Esophagus squamous epithelium (tissue), 5 donors: ENCODE measurements at places on chromosomes 6 and 20.

- no peak for DNase-seq
These were observed 2.9 kb upstream of the LY6G6D start for GRCh38 chr6:31712296-31712695.

GRCh38 chr6:158503846-158504245 is 56.0 kb upstream of the TMEM181 start:
- DNase-seq = no peak

- no peak for DNase-seq
These were observed 57.0 kb upstream of the GNRH2 start for GRCh38 chr20:2986466-2986865.

GRCh38 chr6:151065027-151065815 is 174.5 kb upstream of the AKAP12 start:
- no peak for DNase-seq

GRCh38 chr20:2023151-2023550 is 29.3 kb upstream of the PDYN start:
- DNase-seq = no peak

DNA sequence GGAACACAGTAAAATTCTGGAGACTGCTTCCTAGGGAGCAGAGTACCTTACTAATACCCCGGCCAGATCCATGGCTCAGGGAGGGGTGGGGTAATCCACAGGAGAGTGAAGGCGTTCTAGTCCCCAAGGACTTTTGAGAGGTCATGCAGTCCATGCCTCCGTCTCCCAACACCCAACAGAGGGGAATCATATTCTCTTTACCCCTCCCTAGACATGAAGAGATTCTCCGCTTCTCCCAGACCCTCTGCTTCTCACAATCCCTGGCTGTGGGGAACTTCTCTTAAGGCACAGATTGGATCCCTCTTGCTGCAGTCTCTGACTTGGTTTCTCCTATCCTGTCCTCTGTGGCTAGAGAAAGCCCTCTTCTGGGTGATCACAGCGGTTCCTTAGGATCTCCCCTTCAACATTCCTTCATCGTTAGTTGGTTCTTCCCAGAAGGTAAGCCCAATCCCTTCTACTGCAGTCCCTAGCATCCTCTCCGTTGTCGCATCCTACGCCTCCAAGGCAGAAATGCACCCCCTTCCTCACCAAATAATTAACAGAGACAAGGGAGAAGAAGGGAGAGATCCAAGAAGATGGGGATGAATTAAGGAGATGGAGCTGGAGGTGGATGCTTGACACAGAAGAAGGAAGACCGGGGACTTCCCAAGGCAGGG is 562 bp downstream of the GGT7 start:
- DNase-seq = no peak

DNA sequence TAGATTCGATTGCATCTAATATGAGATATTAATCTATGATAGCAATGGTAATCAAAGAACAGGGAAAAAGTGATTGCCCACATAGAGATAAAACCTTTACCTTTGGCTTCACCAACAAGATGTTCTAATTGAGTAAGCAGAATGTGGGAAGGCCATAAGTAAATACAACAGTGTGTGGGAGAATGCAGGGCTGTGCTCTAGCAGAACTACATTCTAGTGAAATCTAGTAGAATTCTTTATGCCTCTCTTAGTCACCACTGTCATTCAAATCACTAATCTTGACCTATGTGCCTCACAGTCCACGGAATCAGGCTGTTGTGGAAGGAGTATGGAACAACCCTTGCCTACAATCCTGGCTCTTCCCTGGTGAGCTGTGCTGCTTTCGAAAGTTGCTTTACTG is 30.4 kb upstream of the MCM9 start:
- no peak for DNase-seq

GRCh38 chr6:107719160-107719559 is 105.0 kb downstream of the SCML4 start:
- no peak for DNase-seq

GRCh38 chr6:132246632-132247270 is 154.5 kb downstream of the MOXD1 start:
- DNase-seq = no peak

GRCh38 chr6:252775-253535 is 39.3 kb upstream of the DUSP22 start:
- no peak for DNase-seq

DNA sequence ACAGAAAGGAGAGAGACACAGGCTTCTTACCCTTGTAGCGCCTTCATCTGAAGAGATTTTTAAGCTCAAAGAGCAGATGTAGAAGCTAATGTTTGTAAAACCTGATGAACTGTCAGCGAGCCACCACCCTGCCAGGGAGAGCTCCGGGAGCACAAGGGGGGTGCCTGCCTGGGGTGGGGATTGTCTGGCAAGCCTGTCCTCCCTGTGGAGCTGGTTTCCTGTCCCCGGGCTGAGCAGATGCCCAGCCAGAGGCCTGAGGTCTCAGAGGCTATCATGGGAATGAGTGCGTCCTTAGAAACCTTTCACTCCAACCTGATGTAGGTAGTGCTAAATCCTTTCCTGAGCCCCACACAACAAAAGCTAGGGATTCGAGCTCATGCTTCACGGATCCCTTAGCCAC is 41.9 kb upstream of the NR2E1 start:
- no peak for DNase-seq

- no peak for DNase-seq
These were observed 46.6 kb downstream of the HDAC2 start for GRCh38 chr6:113924312-113924723.

DNA sequence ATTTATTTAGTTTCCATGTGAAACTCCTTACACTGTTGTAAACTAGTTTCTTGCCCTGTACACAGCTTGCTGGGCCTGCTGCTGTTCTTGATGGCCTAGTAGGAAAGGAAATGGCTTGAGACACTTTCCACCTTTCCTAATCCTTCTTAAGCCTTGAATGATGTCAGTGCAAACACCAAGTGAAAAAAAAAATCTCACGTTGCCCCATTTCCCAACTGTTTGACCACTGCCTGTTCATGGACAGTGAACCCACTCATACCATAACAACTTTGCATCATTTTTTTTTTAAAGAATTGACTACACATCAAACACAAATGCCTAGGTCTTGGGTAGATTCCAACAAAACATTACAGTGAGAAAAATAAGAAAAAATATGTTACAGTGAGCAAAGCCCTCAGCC is 653.6 kb upstream of the FLRT3 start:
- DNase-seq = no peak

- DNase-seq = no peak
These were observed 67.5 kb downstream of the MACROD2 start for GRCh38 chr20:14062786-14063185.

- DNase-seq = no peak
These were observed 7.2 kb upstream of the SERPINB1 start for GRCh38 chr6:2848851-2849250.

- no peak for DNase-seq
These were observed 33.1 kb upstream of the PNRC1 start for GRCh38 chr6:89047473-89047872.

GRCh38 chr6:12467706-12468670 is 177.8 kb downstream of the EDN1 start:
- DNase-seq = no peak

DNA sequence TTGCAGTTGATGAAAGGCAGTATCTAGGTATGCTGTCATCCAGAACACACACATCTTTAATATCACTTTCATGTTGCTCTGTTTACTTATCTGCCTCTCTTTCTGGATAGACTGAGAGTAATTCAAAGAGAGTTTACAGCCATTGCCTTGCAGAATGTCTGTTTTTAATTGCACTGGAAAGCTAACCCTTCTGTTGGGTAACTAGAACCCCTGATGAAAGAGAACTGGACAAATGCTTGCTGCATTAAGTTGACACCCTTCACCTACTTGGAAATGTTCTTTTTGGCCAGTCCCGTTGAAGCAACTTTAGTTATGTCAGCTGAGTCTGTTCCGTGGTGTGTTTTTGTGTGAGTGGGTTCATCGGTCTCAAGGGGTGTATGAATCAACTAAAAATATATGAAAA is 383.8 kb upstream of the CITED2 start:
- DNase-seq = no peak

DNA sequence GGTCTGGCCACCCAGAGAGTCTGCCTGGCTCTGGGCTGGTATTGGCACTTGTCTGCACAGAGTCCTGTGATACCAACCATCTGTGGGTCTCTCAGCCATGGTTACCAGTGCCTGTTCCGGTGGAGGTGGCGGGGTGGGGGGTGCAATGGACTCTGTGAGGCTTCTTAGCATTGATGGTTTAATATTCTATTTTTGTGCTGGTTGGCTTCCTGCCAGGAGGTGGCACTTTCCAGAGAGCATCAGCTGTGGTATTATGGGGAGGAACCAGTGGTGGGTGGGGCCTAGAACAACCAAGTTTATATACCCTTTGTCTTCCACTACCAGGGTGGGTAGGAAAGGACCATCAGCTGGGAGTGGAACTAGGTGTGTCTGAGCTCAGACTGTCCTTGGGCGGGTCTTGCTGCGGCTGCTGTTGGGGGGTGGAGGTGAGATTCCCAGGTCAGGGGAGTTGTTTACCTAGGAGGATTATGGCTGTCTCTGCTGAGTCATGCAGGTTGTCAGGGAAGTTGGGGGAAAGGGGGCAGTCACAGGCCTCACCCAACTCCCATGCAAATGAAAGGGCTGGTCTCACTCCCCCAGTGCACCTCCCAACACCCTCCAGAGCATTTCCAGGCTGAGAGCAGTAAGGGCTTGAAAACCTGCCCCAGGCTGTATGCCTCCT is 117.5 kb downstream of the FLRT3 start:
- DNase-seq = no peak

GRCh38 chr6:14254505-14254904 is 136.9 kb downstream of the CD83 start:
- no peak for DNase-seq

DNA sequence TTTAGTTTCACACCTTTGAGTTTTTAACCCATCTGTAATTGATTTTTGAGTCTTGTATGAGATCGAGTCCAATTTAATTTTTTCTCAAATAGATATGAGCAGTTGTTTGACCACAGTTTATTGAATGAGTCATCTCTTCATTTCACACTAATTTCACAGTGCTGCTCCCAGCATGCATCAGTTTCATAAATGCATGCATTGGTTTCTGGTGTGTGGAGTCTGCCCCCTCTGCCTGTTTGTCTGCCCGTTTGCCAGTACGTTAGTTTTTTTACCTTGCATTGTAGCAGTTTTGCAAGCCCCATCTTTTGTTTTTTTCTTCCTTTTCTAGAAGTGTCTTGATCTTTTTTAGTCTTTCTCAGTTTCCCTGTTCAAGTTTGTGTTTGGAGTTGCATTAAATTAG is 11.9 kb downstream of the SLX4IP start:
- no peak for DNase-seq

GRCh38 chr20:63740070-63740626 is 572 bp downstream of the SLC2A4RG start:
- DNase-seq = no peak

DNA sequence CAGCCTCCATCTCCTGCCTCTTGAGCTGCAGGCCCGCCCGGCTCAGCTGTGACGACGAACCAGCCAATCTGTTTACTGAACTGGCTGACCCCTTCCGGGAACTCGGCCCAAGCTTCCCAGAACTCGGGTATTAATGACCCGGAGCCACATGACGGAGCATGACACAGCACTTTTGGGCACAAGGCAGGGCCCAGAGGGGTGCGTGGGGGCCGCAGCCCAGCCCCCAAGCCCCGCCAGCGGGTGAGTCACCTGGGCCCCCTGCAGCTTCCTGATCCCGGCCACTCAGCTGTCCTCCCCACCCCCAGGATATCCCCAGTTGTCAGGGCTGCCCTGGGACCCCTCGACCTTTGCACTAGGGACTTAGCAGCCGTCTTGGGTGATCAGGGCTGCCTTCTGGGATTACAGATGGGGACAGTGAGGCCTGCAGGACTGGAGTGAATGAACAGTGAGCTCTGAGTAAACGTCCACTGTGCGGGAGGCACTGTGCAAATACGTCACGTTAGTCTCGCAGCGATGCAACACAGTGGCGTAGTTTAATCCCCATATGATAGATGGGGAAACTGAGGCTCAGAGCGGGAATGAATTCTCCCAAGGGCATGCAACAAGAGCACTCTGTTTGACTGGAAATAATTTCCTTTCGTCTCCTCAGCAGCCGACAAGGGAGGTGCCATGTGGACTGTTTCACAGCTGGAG is 102.1 kb downstream of the CEBPB start:
- peak; percentile 27 for DNase-seq

- DNase-seq = no peak
These were observed 36.7 kb upstream of the BMP2 start for GRCh38 chr20:6730672-6731328.

GRCh38 chr6:20377623-20378265 is 23.9 kb upstream of the E2F3 start:
- no peak for DNase-seq

DNA sequence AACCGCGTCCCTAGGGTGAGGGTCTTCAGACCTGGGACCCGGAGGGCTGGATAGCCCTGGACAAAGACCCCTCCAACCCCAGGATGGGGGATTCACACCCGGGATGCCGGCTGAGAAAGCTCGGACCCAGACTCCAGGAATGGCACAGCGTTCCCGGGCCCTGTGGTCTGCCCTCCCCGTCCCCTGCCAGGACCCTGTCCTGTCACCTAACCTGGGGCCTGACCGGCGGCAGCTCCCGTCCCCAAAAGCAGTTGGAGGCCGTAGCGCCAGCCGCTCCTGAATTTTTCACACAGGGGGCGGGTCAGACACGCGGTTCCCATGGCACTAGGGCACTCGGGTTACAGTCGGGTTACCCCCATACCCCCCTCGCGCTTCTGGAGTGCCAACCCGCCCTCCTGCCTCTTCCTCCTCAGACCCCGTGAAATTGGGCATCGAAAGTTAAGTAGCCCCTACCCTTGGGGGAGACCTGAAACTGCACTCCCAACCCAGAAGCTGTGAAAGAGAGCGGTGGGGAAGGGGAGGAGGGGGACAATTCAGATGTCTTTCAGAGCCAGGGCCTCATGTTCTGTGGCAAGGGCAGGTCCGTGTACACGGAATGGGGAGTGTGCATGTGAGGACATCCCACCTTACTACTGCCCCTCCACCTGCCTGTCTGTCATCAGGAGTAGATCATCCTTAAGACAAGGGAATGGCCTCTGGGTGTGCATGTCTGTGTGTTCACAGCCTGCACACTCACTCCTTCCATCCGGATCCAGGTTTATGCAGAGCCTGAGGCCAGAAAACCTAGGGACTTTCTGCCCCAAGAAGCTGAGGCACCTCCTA is 595 bp downstream of the REM1 start:
- no peak for DNase-seq

GRCh38 chr6:162260027-162260426 is 467.5 kb downstream of the PRKN start:
- no peak for DNase-seq

DNA sequence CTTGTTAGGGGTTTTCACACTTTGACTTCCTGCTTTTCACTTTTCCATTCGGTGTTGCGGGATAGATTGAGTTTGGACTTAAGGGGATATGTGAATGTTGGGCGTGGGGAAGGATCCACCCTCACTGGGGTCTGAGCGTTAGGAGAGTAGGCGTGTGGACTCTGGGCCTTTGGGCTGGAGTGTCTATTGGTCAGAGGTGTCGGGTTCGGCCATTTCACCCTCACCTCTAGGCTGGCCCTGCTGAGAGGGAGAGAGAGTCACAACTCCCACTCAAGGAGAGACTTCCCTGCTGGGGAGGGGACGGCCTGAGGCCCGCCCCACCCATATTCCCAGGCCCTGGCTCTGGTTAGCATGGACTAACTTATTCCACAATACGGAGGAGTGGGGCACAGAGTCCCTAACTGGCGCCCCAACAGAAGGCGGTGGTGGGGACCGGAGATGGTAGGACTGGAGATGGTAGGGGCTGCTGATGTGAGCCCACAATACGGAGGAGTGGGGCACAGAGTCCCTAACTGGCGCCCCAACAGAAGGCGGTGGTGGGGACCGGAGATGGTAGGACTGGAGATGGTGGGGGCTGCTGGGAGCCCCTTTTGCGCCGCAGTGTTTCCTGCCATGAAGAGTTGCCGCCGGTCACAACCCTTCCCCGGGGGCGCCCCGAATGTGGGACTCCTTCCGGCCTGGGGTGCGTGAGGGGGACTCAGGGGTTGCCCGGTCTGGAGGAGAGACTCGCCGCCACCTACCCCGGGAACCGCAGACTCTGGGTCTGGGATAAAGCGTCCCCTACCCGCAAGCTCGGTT is 1.4 kb upstream of the PTPRA start:
- no peak for DNase-seq
